8988T (cell line): ENCODE measurements at places on chromosomes 7 and 10.

GRCh38 chr7:121099572-121099971, 111.1 kb downstream of the CPED1 start:
- DNase-seq, result no peak

- no peak for DNase-seq
Observed at GRCh38 chr7:128200376-128200775, 40.7 kb upstream of the LEP start.

DNA sequence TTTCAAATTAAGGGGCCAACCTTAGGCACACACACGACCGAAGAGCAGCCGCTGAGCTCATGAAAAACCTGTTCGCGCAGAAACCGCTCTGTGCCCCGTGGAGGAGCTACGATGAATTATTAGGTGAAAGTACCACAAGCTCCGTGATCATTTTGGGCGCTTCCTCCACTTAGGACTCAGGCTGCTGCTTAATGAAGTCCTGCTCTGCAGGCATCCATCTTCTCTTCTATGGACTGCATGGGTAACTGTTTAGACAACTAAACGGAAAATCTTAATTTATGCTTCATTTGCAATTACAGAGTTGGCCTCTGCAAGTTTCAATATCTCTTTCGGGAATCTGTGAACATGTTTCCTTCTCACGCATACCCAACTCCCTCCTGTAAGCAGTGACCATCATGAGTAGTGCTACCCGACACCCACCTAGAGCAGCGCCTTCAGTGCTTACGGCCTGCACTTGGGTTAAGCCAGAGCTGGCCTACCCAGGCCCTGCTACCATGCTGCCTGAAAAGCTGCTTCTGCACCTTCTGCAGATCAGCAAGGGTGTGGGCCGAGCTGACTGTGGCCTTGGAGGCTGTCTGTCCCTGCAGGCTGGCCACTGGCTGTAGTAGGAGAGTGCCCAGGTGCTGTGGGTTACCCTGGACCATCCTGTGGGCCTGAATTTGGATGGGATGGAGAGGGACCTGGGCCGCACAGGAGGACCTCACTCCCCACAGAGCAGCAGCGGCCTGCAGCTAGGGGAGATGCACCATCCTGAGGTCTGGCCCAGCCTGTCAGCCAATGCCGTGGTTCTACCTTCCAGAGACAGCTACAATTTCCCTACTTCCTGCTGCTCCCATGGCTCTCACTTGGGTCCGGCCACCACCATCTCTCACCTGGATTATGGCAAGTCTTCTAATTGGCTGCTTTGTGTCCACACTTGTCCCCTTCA, 36.0 kb downstream of the GNA12 start:
- DNase-seq, result no peak

DNA sequence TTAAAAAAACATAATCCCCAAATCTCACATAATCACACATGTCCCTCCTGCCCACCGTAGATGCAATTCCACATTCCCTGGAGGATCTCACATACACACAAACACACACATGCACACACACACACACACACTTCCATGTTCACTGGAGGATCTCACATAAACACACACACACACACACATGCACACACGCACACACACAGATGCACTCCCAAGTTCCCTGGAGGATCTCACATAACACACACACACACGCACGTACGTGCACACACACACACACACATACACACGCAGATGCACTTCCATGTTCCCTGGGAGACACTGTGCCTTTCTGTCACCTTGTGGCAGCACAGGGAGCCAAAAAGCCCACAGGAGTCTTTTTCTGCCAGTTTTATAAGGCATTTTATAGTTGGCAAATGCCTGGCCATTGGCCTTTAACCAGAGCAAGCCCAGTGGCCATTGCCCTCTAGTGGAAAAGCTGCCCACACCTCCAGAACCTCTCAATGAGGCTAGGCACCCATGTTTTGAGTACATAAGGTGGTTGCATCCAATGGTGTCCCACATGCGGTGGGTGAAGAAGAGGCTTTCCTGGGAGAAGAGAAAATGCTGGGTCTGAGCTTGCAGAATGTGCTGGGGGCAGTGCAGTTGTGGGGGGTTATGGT, 115.4 kb upstream of the ACBD5 start:
- DNase-seq, result no peak

DNA sequence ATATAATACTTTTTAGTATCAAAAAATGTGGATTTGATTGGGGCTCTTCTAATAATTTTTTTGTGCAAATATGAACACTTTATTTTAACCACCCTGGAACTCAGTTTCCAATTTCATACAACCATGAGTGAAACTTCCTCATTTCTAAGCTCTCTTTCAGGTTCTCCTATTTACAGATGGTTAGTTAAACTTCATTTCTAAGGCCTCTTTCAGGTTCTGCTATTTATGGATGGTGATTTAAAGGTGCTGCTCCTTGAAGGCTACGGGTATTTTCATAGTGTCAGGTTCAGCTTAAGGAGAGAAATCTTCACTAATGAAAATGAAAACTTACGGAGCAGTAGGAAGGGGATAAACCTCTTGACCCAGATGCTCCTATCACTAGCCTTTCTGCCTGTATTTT, 568.3 kb downstream of the KIF20B start:
- no peak for DNase-seq

DNA sequence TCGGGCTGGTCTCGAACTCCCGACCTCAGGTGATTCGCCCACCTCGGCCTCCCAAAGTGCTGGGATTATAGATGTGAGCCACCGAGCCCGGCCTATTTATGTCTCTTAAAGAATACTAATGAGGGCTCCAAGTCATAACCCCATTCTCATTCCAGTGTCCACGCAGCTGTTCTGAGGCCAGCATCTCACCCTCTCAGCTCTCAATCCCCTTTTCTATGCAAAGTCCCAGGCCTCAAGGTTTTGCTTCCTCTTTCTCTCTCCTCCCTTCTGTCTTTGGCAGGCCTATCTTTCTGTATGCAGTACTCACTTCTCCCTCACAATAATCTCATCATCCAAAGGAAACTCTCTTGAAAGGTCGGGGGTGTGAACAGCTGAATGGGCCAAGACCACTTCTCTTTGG, 28.0 kb upstream of the VSIR start:
- DNase-seq, result no peak

- DNase-seq, result no peak
Observed at GRCh38 chr7:126698446-126698845, 554.3 kb downstream of the GRM8 start.

DNA sequence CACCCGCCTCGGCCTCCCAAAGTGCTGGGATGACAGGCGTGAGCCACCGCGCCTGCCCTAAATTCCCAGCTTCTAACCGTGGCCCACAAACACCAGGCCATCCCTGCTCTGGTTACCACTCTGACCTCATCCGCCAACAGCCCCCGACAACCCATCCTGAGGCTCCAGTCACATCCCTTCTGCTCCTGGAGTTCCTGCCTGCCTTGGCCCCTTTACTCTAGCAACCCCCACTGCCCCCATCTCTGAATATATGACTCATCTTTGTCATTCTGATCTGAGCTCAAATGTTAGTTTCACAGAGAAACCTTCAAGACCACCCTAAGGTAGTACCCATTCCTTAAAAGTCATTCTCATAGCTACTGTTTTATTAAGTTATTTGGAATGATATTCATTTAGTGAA, 26.6 kb downstream of the RHEB start:
- no peak for DNase-seq

DNA sequence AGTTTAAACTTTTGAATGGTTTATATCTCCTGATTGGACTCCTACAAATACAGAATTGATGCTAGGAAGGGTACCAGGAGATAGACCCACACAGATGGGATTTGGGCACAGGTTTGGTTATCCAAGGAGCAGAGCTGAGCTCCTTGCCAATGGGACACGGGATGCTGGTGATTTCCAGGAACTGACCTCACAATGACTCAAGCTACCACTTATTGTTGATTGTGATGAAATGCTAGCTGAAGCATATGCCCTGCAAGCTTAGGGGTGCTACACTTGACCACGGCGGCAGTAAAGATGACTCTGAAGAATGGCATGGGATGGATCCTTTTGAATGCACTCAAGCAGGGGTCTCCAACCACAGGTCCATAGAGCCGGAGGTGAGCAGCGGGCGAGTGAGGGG, 45.5 kb upstream of the VKORC1L1 start:
- no peak for DNase-seq

GRCh38 chr10:107924458-107924857, 760.0 kb upstream of the SORCS1 start:
- no peak for DNase-seq

GRCh38 chr7:107810626-107811025, 7.6 kb upstream of the SLC26A3 start:
- no peak for DNase-seq

DNA sequence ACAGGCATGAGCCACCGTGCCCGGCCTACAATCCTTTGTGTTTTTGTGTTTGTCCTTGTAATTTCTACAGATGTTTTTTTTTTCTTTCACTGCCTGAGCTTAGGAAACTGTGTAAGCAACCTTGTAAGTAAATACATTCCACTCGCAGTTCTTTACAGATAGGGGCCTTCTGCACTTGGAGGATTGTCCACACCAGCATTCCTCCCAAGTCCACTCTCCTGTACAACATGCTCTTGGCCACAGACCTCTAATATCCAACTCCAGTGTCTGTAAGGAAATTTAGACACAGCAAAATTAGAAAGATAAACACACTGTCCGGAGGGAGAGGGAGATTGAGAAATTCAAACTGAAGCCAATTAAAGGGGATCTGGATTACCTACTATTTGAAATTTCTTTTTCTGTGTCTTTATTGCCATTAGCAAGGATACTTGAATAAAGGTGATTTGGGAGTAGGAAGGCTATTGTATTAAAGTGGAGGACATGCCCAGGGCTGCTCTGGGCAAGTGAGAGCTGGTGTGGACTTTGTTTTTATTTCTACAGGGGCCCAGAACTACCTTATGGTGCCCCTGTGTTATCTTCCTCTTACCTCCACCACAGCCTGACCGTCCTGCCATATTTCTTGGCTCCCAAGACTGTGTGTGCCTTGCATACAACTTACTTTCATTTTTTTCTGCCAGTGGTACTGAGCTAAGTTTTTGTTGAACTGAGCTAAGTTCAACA, 9.7 kb downstream of the MXI1 start:
- no peak for DNase-seq

- no peak for DNase-seq
Observed at GRCh38 chr7:51127618-51127904, 189.0 kb downstream of the COBL start.

GRCh38 chr10:118255355-118255754, 86.8 kb downstream of the FAM204A start:
- DNase-seq, result no peak
